ENCODE measurements at places on chromosomes 13 and 19.

- ATAC-seq, result no peak
Observed at GRCh38 chr19:57096685-57097361, 23.0 kb upstream of the USP29 start.

DNA sequence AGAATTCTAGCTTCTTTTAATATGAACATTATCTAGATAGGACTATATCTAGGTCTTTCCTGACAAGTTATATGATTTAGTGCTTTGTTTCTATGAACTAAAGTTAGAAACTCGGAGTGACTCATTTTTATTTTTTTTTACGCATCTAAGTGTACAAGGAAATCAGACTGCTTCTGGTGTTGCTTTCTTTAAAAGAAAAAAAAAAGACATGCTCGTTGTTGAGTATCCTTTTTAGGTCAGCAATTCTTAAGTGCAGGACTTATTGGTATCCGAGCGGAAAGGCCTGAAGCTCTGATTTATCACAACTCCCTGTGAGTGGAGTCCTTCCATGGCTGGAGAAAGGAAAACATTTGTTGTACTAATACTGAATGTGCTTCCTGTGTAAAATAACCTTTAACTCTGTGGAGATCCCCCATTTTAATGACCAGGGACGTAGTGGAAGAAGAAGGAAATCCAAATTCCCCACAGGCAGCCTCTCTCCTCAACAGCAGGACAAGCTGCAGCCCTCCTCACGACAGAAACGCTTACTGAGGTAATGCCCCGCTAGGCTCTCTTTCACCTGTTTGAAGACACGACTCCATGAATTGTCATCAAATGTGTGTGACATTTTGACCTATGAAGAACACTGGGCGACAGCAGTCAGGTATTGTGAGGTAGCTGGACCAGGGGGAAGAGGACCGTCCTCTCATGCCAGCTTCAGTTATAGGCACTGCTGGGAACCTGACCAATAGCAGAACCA lies 17.9 kb upstream of the POMP start:
- ATAC-seq, result no peak

DNA sequence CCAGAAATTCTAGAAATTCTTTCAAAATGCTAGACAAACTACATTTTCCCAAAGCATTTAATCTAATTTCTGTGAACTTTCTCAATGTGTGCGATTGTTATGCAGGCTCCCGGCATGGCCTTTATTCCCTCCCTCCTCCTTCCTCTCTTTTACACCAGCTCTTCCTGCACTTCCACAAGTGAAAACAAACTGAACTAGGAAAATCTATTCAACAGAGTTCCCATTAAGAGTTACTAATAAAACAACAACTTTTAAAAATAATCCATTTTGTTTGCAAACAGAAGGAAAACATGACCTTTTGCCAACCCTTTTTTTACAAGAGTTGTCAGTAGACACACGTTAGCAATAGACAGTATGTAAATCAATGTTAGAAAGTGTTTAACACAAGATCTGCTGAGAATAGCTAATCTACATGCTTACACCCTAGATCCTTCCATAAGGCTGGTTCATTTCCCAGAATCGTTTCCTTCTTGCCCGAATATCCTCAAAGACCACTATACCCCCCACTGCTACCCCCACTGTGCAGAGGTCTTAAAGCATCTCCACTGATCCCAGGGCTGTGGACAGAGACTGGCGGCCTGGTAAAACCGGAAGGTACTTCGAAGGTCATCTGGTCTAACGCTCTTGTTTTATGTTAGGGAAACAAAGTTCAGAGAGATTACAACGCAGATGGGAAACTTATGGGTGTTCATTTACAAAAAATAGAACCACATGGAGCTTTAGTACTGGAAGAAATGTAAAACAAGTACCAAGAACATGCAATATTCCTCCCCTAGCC lies 98.0 kb downstream of the FOXO1 start:
- ATAC-seq, result no peak

GRCh38 chr13:101755228-101755887 lies 302.9 kb downstream of the ITGBL1 start:
- no peak for ATAC-seq

- ATAC-seq, result no peak
Observed at GRCh38 chr13:73970421-73971055, 163.7 kb downstream of the KLF12 start.

Measured in esophagus mucosa (tissue), 1 donor.